ENCODE measurements at places on chromosomes 2 and 18.

DNA sequence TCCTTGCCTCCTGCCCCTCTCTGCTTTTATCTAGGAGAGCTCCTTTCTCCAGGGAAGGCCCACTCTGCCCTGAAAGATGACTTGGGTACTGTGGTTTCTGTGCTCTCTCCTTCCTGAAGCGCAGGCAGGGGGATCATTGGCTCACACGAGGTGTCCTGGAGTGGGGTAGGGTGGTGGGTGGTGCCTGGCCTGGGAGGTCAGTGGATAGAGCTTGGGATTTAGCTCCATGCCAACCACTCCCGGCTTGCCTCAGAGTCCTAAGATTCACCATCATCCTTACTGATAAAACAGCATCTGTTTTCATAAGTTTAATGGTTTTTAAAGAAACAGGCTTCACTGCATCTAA is 63.1 kb downstream of the CIB4 start:
- DNase-seq: no peak

- DNase-seq: no peak
Measured at GRCh38 chr2:100241236-100241635, 81.1 kb downstream of the LONRF2 start.

DNA sequence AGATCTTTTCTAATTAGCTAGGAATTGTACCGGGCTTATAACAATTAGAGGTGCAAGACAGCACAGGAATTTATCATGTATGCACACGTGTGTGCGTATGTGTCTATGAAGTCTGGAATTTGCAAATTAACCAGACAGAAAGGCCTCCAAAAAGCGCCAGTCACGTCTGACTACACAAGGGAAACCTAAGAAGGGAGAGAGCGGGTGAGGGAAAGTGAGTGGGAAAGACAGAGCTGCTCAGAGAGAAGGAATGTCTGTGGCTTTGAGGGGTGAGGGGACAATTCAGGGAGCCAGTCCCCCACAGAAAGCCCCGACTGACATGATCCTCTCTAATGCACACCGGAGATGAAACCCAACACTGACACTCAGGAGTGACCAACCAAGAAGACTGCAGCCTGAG is 197.7 kb upstream of the SH3BP4 start:
- peak; percentile 59 for DNase-seq

GRCh38 chr2:196966061-196966460 is 39.6 kb upstream of the PGAP1 start:
- no peak for DNase-seq

- no peak for DNase-seq
Measured at GRCh38 chr2:171479154-171479814, 43.0 kb upstream of the CYBRD1 start.

GRCh38 chr18:56890632-56891031 is 239.5 kb downstream of the WDR7 start:
- DNase-seq: peak; percentile 89

DNA sequence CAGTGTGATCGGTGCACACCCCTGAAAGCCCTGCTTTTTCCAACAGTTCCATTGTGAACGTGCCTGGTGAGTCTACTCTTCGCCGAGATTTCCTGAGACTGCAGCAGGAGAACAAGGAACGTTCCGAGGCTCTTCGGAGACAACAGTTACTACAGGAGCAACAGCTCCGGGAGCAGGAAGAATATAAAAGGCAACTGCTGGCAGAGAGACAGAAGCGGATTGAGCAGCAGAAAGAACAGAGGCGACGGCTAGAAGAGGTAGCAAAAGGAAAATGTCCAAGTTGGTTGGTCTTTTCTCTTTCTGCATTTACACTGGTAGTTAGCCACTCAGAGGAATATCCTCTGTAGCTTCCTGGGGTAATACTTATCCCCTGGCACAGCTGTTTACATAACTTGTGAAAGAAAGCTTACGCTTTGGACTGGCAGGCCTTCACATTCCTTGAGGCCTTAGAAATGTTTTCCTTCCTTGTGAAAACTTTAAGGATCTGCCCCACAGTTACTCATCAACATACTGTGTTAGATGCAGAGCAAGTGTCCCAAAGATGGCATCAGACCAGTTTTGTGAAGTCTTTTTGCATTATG is 146.6 kb downstream of the MAP4K4 start:
- DNase-seq: peak; percentile 44

- no peak for DNase-seq
Measured at GRCh38 chr2:120619579-120619978, 116.1 kb upstream of the GLI2 start.

All from fibroblast of skin of right quadriceps (primary cell).